ENCODE measurements at places on chromosomes 7 and 10.

GRCh38 chr10:22988581-22989360 lies 60.9 kb downstream of the ARMC3 start:
- peak; percentile 53 for DNase-seq

DNA sequence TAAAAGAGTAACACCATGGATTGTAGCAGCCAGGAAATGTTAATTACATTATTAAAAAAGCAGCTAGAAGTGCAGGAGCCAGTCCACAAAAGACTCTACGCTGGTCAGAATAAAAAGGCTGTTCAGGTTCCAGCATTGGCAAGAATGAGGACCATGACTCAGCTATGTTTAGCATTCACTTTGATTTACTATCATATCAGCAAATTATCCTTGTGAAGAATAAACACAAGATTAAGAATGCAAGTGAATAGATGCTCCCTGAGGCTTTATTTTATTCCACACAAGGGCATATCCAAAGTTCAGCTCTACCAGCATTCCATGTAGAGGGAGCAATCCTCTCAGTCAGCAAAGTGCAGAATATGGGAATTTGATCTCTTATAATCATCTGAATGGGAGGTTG lies 13.6 kb downstream of the DGKB start:
- no peak for DNase-seq

GRCh38 chr10:124211921-124212320 lies 118.5 kb upstream of the CHST15 start:
- DNase-seq = no peak

GRCh38 chr7:159158888-159159405 lies 14.3 kb upstream of the VIPR2 start:
- DNase-seq = no peak

DNA sequence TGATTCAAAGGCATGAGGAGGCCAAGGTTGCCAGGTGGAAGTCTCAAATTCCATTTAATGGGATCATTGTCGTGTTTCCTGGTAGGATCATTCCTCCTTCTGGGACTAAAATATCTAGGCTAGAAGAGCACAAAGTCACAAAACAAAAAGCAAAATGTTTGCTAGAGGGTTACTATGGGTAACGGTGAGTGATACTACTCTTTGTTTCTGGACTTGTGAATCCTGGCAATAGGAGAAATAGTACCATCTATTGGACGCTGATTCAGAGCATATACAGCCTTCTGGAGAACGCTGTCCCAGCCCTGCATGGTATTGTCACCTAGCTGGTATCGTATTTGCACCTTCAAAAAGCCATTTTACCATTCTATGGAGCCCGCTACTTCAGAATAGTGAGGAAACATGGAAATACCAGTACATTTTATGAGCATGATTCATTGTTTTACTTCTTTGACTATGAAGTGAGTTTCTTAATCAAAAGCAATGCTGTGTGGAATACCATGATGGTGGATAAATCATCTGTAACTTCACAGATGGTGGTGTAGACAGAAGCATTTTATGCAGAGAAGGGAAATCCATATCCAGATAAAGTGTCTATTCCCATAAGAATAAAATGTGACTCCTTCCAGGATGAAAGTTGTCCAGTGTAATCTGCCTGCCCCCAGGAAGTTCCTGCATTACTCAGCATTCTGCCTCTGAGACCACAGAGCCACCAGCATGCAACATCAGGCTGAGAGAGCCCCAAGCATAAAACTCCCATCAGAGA lies 361.0 kb downstream of the ETV1 start:
- DNase-seq = no peak

- DNase-seq = no peak
These were observed 54.5 kb downstream of the PARD3 start for GRCh38 chr10:34760606-34761005.

GRCh38 chr10:60661637-60662036 lies 116.6 kb upstream of the CDK1 start:
- no peak for DNase-seq

DNA sequence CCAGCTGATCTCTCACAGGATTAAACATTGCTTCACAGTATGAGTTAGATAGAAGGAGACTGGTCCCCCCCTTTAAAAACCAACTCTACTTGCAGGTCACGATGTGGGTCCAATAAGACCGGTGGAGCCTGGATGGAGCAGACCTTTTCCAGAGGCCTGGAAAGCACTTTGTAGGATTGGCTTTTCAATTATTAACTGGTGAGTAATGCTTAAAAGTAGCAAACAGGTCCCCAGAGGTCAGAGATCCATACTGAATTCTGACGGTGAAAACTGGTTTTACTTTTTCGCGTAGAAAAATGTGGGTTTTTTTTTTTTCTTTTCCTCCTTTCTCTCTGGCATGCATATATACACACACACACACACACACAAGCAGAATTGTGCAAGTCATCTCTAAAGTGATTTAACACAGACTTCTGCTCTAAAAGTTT lies 74.9 kb upstream of the OGDHL start:
- DNase-seq = no peak

GRCh38 chr7:75861636-75862035 lies 17.2 kb upstream of the RHBDD2 start:
- no peak for DNase-seq

DNA sequence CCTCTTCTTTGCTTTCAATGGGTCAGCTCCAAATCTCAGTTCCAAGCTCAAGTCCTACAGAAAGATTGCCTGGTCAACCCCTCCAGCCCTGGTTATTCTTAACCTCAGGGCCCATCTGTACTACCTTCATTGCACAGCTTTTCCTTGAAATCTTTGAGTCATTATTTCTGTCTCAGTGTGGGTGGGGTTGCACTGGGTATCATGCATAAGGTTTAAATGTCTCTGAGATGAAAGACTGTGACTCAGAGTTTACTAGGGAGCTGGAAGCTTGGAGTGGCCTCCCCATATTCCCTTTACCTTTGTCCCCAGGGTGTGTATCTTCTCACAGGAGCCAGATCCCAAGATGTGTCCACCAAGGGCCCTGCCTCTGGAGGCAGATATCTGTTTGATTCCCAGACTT lies 3.3 kb upstream of the OR6V1 start:
- DNase-seq = no peak

DNA sequence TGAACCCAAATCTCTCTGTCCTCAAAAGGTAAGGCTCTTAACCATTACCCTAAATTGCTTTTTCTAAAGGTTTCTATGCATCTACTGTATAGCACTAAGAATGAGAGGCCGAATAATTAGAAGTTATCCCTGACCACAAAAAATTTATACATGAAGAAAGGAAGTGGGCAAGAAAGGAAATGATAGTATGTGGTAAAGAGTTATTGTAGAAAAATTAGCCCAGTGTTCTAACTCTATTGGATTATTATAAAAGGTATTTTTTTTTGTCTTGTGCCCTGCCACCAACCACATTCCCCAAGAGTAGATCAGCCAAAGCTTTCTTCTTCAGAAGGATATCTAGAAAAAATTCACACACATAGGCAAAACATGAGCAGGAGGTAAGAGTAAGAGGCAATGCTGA lies 45.4 kb downstream of the DKK1 start:
- no peak for DNase-seq
